IPS DF 19.7 (cell line): ENCODE measurements at places on chromosomes 11 and 22.

GRCh38 chr11:78428266-78428636 lies 10.6 kb upstream of the GAB2 start:
- DNase-seq = no peak

DNA sequence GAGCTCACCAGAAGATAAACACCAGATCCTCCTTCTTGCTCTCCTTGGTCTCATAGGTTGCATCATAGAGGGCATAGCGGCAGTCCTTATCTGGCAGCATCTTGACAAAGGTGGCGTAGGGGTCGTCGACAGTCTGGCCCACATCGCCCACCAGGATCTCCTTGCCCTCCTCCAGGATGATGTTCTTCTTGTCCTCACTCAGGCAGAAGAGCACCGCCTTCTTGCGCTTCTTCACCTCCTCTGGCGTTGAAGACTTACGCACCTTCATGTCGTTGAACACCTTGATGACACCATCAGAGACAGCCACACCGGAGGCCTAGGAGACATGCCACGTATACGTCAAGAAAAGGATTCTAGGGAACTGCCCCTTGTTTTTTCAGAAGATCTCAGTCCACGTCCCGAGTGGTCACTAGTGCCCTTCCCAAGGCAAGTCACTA lies 2.0 kb downstream of the CFL1 start:
- no peak for DNase-seq

- DNase-seq = no peak
These were observed 698.4 kb downstream of the TBC1D22A start for GRCh38 chr22:47460861-47461260.

DNA sequence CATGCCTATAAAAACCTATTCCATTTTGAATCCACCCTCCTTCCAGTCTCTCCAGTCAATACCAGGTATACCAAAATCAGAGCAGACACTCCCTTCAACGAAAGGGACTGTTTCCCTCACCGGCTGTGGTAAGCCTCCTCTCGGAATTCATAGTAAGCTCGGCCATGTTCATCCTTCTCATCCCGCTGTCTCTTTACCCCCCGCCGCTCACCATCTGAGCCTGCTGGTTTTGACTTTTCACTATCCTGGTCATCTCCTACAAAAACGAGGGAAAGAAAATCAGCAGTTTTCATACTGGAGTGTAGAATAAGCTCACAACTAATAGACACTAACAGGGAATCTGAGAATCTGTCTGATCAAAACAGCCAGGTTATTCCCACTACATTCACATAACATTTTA lies 3.1 kb downstream of the HNRNPUL2 start:
- DNase-seq = no peak

DNA sequence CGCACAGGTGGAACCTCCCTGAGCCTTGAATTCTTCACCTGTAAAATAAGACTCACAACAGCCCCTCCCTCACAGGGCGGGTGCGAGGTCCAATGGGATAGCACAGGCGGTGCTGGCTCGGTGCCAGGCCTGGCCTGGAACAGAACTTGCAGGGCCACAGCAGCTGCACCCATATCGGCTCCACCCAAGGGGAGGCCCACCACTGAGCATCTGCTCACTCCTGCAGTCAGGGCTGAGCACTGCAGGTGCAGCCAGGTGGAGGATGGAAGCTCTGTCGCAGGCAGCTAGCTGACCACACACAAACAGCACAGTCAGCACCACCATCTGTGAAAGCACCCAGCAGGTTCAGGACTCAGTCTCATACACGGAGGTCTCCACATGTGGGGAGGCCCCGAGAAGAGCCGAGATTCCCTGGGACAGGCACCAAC lies 19.6 kb downstream of the VPS37C start:
- no peak for DNase-seq

- DNase-seq = no peak
These were observed 90.8 kb upstream of the HSD17B12 start for GRCh38 chr11:43589601-43590250.

DNA sequence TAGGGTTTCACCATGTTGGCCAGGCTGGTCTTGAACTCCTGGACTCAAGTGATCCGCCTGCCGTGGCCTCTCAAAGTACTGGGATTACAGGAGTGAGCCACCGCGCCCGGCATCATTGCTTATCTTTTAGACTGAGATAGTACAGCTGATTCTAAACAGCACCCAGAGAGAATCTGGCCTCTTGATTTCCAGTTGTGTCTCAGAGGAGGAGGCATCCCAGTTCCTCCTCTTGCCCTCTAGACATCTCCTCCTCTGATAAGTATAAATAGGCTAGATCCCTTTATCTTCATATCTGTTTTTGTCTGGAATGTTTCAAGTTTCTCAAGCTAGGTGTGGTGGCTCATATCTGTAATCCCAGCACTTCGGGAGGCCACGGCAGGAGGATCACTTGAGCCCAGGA lies 7.0 kb downstream of the MARK2 start:
- DNase-seq = no peak

- DNase-seq = no peak
These were observed 6.4 kb downstream of the MARK2 start for GRCh38 chr11:63845303-63845702.

DNA sequence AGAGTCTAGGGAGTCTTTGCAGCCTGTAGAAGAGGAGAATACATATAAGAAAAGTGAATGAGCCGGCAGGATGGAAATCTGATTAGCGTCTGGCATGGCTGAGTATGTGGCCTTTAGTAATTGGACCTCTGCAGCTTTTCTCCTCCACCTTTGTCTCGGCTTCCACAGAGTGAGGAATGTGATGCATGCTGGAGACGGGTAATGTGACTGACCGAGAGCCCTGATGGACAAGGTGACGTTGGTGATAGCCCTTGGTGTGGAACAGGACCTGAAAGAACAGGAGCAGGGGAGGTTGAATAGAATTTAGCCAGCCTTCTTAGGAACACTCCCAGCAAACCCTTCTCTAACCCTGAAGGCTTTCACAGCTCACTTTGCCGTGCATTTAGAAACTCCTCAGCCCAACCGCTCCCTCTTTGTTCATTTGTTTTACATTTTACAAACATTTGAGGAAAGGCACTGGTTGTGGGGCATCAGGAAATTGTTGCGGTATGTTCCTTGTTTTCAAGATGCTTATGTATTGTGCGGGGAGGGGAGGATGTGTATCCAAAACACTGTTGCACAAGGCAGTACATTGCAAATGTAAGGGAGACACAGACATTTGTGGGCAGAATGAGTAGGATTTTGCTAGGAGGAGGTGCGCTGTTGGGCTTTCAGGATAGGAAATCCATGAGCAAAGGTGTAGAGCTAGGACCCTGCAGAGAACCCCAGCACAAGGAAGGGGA lies 6.9 kb downstream of the GTPBP1 start:
- DNase-seq = no peak

- no peak for DNase-seq
These were observed 18.6 kb downstream of the TSKU start for GRCh38 chr11:76801736-76802135.

GRCh38 chr11:22341588-22341931 lies 3.4 kb downstream of the SLC17A6 start:
- DNase-seq = no peak

- no peak for DNase-seq
These were observed 13.1 kb downstream of the USH1C start for GRCh38 chr11:17531071-17531600.

- no peak for DNase-seq
These were observed 10.4 kb downstream of the MPZL3 start for GRCh38 chr11:118241764-118242098.

DNA sequence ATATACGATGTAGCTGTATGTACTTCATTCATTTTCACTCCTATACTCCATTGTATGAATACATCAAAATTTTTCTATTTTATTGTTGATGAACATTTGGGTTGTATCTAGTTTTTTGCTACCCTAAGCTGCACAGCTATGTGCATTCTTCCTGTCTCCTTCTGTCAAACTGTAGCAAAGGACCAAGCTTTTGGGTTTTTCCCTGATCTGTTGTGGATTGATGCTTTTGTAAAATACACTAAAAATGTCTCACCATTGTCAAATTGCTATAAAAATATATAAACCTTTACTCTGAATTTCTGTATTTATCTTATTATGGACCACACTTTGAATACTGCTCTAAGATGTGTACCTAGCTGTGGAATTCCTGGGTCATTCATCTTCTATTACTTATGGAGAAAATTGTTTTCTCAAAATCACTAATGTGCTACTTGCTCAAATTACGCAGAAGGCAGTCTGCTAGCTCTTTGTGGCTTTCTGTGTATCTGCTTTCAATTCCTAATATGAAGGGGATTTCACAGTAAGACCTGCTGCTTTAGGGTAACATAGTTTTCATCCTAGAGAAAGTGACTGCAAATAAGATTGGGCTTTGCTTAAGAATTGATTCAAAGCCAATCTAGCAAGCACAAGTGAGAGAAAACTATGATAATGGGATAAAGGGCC lies 123.4 kb downstream of the CYP2R1 start:
- DNase-seq = no peak

DNA sequence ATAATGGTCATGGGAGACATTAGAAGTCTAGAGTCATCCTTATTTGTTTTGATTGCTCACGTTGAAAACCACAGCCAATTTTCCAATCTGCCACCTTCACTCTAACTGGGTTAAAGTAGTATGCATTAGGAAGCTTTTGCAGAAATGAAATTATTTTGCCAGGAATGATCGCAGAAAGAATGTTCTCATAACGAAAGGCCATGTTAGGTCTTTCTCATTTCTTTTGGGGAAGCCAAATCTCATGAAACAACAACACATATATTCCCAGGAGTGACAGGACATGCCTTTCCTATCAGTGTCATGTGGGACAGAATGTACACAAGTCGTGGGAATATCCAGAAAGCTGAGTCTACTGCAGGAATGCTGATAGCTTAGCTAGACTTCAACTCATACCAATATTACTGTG lies 386.3 kb downstream of the AASDHPPT start:
- no peak for DNase-seq

- no peak for DNase-seq
These were observed 9.5 kb downstream of the STK33 start for GRCh38 chr11:8584511-8584910.

GRCh38 chr11:74672956-74673692 lies 58.1 kb downstream of the CHRDL2 start:
- no peak for DNase-seq

DNA sequence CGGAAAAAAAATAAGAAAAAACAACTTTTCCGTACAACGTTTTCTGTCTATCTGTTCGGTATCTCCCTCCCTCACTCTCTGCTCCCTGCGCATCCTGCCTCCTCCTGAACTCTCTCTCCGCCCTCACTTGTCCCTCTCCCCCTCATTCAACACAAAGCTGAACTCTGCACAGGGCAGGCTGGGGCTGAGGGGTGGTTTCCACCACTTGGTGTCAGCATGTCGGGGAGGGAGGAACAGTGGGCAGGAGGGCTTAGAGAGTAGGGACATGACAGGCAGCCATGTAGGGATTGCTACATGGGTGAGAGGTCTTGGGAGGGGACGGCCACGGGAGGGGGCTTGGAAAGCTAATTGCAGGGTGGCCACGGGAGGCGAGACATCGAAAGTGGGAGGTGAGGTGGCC lies 17.6 kb downstream of the SLC22A12 start:
- DNase-seq = no peak

GRCh38 chr22:26610072-26610958 lies 7.5 kb downstream of the CRYBB1 start:
- DNase-seq = no peak

DNA sequence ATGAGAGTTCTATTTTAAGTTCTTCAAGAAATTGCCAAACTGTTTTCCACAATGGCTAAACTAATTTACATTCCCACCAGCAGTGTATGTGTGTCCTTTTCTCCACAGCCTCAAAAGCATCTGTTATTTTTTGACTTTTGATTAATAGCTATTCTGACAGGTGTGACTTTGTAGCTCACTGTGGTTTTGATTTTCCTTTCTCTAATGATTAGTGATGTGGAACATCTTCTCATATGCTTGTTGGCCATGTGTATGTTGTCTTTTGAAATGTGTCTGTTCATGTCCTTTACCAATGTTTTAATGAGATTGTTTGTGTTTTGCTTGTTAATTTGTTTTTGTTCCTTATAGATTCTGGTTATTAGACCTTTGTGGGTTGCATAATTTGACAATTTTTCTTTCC lies 18.0 kb upstream of the RAB38 start:
- DNase-seq = no peak

GRCh38 chr11:5345831-5346230 lies 2.5 kb upstream of the OR51B5 start:
- DNase-seq = no peak

DNA sequence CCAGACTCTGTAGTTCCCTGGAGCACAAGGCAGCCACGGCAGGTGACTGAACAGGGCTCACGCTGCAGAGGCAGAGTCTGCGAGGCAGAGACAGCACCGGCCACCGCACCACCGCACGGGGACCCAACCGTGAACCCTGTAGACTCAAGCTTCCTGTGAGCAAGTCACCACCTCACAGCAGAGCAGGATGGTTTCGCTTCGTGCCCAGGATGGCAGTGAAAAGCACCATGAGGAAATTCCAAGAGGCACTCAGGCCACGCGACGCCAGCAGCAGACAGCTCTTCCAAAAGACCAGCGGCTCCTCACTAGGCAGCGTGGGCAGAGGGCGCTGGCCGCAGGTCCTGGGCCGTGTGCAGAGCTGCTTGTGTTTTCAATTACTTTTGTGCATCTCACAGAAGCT lies 24.5 kb downstream of the BRD1 start:
- DNase-seq = no peak

GRCh38 chr22:48874956-48875355 lies 952.7 kb downstream of the BRD1 start:
- DNase-seq = no peak

GRCh38 chr11:10486161-10486840 lies 31.2 kb downstream of the AMPD3 start:
- DNase-seq = no peak

DNA sequence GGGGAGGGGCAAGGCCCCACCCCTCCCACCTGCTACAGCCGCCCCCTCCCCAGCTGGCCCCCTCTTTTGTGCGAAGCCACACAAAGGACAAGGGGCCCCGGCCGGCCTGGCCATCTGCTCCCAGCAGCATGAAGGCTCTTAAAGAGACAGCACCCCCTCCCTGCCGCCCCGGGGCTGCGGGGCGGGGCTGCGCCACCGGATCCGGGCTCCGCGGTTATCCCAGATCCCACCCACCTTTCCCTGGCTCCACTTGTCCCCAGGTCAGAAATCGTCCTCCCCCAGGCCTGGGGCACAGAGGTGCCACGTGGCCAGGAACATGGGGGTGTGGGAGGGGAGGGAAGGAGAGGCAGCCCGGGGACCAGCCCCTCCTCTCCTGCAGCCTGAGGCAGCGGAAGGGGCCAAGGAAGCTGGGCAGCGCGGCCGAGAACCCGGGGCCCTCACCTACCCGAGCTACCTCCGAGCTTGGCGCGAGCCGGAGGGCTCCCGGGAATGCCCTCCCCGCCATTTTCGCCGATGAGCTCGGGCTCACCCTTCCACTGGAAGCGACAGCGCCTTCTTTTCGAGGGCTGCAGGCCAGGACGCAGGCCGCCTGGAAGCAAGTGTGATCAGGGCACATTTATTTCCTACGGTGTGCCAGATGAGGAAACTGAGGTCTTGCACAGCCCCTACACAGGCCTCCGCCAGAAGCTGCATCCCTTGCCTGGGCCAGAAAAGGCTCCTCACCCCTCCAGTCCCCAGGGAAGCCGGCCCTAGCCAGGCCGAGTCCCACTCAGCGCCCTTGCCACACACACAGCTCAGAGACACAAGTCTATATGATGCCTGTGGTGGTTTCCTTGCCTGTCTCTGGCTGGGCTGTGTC lies 2.5 kb upstream of the RCOR2 start:
- no peak for DNase-seq

GRCh38 chr11:124891373-124891861 lies 6.2 kb downstream of the ROBO4 start:
- DNase-seq = no peak

GRCh38 chr11:227824-228379 lies 8.2 kb downstream of the SIRT3 start:
- no peak for DNase-seq

GRCh38 chr11:131299598-131300438 lies 70.6 kb upstream of the NTM start:
- no peak for DNase-seq
